ENCODE measurements at places on chromosomes 1 and 21.

DNA sequence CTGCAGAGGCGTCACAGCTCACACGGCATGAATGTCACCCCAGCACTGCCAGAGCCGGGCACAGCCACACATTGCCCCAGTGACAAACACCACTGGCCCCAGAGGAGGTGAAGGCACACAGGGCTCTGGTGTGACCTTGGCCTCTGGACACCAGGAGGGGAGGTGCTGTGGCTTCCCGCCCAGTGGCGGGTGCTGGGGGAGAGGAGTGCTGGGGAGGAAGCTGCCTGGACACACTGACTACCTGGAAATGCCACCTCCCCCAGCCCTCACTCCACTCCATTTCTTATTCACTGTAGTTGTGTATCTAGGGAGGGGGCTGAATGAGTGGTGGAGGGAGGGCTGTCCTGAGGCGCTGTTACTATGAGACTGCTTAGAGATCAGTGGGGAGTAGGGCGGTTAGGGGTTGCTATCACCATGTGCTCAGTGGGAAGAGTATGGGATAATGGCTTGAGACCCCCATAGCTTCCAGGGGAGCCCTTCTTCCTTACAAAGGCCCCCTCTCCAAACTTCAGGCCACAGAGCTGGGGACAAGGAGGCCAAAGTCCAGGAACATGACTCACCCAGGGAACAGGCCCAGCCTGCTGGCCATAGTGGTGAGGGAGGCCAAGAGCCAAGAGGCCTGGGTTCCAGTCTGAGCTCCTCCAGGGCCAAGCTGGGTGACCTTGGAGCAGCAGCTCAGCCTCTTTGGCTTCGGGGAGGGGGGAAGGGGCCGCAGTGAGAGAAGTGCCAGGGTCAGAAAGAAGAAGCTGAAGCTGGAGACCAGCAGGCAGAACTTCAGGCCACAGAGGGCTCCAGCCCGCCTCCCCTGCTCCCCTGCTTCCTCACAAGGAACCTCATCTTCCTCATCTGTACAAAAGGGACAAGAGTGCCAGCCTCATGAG lies 40.1 kb downstream of the AHDC1 start:
- no peak for DNase-seq

DNA sequence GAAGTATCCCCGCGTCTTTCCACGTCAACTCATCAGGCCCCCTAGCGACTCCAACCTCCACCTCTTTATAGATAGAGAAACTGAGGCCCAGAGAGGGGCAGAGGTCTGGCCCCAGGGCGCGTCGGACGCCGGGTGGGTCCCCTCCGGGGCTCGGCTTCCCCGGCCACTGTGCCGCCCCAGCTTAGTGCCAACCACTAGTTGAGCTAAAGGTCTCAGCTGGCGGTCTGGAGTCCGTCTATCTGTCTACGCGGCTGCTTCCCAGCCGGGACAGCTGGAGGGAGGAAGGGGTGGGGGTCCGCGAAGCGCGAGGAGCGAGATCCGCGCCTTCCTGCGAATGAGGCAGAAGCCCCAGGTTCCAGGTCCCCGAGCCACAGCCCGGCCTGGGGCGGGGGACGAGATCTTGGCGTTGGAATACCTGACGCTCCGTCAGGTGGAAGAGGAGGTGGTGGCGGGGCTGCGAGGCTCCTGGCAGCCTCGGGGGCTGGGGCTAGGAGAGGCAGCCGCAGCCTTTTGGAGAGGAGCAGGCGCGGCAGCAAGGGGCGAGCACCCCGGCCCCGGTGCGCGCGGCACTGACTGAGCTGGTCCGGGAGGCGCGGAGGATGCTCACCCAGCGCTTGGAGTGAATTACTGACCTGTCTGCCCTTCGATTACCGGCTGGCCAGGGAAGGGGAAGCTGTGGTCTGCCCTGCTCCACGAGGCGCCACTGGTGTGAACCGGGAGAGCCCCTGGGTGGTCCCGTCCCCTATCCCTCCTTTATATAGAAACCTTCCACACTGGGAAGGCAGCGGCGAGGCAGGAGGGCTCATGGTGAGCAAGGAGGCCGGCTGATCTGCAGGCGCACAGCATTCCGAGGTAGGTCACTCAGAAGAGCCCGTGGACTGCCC lies 937 bp downstream of the PODN start:
- DNase-seq, result no peak

DNA sequence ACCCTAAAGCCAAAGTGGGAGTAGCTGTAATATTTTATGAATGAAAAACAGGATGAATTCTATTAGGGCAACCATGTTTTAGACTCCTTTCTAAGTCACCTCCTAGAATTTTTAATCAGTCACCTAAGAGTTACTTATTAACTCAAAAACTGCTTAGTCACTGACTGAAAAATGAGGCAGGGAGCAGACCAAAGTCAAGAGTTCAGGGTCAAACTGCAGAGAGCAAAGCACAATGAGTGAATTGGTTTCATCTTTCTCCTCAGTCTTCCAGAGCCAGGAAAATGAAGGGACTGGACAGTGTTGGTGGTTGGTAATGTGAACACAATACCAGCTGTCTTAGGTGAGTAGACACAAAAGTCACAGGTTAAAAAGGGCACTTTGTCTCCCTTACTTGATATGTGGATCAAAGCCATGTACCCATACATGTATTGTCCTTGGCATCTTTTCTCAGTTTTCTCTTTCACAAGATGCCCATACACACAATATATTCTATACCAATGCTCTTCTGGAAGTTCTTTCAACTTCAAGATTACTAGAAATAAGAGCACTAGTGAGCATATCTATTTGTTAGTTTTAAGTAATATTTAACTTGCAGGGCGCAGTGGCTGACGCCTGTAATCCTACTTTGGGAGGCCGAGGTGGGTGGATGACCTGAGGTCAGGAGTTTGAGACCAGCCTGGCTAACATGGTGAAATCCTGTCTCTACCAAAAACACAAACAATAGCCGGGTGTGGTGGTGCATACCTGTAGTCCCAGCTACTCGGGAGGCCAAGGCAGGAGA lies 42.2 kb downstream of the ATP1B1 start:
- no peak for DNase-seq

GRCh38 chr1:63635681-63636080 lies 42.5 kb downstream of the PGM1 start:
- no peak for DNase-seq

GRCh38 chr1:205542367-205542766 lies 37.9 kb downstream of the CDK18 start:
- DNase-seq, result no peak

DNA sequence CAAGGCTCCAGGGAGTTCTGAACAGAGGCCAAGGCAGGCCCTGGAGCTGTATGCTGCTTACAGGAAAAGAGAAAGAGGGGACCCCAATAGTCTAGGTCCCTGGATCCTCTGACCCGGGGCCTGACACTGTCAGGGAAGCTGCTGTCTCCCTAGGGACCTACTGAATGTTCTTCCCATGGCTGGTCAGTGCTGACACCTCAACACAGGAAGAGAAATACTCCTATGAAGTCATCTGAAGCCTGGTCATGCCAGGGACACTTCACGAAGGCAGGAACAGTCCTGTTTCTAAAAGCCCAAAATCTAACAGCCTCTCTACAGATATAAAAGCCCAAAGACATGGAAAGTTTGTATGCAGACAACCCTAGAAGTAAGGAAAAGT lies 1.7 kb upstream of the LAD1 start:
- DNase-seq, result no peak

- DNase-seq, result no peak
Observed at GRCh38 chr1:205003358-205004131, 39.5 kb upstream of the CNTN2 start.

DNA sequence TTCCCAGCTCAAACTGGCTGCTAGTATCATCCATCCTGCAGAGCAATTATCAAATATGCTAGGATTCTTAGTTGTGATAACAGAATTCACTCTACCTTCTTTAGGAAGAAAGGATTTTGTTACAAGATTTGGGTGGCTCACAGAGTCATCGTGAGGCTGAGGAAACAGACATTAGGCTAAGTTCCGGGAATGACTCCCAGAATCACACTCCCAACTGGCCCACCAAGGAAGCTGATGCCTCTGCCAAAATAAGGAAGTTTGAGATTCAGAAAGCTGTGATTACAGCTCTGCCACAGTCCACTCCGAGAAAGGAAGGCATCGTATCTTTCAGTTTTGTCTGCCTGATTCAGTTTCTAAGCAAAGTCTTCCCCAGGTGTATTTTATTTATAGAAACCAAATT lies 50.6 kb upstream of the LYPLAL1 start:
- DNase-seq, result no peak

- no peak for DNase-seq
Observed at GRCh38 chr1:66239834-66240233, 294.1 kb upstream of the SGIP1 start.

GRCh38 chr1:23290836-23291565 lies 53.1 kb downstream of the HNRNPR start:
- DNase-seq, result no peak

GRCh38 chr1:183567584-183567983 lies 22.7 kb downstream of the NCF2 start:
- peak; percentile 12 for DNase-seq

- DNase-seq, result no peak
Observed at GRCh38 chr1:100188617-100189016, 10.6 kb upstream of the LRRC39 start.

DNA sequence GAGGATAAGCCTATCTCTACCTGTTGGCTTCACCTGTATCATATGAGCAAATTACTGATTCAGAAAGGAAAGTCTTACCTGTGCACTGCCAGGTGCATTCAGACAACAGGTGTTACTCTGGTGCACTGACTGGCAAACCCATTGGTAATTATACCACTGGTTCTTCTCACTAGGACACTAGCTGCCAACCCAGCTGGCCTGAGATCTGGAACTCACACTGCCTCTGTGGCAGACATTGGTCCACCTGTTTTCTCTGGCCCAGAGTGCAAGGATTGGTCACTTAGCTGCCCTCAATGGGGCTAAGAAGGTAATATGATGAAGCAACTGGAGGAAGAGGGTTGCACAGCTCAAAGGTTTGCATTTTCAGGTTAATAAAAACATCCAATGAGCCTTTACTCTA lies 140.2 kb upstream of the DNAH14 start:
- no peak for DNase-seq

DNA sequence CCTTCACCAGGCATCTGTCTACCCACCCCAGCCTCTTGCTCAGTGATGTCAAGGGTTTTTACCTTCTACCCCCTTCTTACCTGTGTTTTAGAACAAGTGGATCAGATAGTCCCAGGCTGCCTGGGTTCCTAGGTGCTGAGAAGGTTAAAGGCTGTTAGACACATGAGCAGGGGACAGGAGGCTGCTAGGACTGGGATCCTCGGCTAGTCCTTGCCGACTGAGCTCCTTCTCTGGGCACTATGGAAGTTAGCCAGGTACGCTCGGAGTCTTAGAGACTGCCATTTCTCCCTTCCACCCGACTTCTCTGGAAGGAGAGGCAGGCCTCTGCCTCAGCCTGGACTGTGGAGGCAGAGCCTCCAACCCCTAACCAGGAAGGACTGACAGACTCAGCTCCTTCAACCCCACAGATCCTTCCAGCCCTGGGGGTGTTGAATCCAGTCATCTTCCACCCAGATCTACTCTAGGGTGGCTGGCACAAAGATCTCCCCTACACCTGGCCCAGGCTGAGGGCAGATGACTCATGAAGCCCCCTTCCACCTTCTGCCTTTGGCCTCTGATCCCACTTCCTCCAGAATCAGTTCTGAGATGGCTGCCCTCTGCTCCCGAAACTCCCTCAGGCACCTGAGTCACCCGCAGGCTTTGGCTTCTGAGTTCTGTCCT lies at the start of gene DYNLT4:
Gene DYNLT4, minus strand, starts transcription at position 648 of the 660 bp plus-strand sequence. CDS start 683 bp downstream, outside the sequence.
- peak; percentile 39 for DNase-seq

DNA sequence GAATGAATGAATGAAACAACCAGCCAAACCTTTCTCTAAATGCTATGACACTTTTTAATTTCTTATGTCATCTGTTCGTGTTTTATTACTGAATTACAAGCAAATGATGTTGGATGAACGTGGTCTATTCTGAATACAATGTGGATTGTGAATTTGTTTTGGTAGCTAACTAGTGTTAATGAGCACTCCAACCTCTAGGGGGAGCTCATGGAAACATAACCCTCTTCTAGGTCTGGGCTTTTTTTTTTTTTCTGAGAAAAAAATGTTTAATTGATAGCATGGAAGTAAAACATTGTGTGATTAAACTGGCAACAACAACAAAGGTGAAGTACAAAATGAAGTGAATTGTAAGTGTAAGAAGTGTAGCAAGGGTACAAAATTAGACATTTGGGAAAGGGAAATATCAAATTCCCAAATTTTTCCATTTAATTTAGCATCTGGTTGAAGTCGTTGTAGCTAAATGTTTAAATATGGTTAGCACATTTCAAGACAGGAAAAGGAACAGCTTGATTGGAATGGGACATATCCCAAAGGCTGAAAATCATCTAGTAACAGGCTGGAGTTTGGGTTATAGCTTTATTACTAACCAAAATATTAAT lies 42.6 kb upstream of the PTGS2 start:
- DNase-seq, result peak; percentile 24

DNA sequence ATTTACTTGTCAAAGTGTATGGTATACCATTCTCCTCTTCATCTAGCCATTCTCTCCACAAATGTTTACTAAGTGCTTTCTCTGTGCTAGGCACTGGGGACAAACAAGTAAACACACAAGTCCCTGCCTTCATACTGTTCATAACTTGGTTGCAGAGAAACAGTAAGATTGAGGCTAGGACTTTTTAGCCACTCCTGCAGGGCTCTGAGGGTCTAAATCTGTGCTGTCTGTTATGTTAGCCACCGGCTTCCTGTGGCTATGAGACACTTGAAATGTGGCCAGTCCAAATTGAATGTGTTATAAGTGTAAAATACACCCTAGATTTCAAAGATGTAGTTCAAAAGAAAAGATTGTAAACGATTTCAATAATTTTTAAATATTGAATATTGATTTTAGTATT lies 50.2 kb downstream of the AZIN2 start:
- DNase-seq, result no peak

DNA sequence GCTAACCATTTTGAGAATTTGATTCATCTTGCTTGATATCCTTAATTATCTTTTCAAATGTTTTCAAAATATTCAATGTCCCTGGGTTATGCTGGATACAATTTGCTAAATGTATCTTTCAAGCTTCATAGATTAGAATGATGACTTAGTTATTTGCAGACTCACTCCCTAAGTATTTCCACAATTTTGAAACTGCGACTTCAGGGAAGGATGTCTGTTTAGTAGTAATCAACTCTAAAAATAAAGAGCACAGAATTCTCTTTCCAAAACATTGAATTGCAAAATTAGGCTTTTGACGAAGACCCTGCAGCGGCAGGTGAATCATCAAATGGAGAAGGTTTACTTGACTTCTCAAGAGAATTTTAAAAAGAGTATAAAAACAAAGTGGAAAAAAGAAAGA lies 14.2 kb downstream of the RGS1 start:
- no peak for DNase-seq

GRCh38 chr1:109115685-109116084 lies 1.8 kb downstream of the ELAPOR1 start:
- DNase-seq, result no peak

GRCh38 chr1:28807046-28807445 lies 4.9 kb upstream of the OPRD1 start:
- no peak for DNase-seq

All from CD4-positive, alpha-beta T cell treated with Interleukin-10 for 1 hour (primary cell).